ENCODE measurements at places on chromosomes 3 and 15.

GRCh38 chr3:129958755-129959154, 15.8 kb upstream of the TRH start:
- H3K4me1 ChIP-seq, result no peaks in the 10 kb centered on the region
- H3K4me3 ChIP-seq, result no peak overlapping the region
- DNase-seq, result no peak
- peaks cover 4% of the 10 kb centered on the region for H3K27me3 ChIP-seq

GRCh38 chr3:151912028-151912427, 38.6 kb downstream of the SUCNR1 start:
- no peak overlapping the region for H3K4me3 ChIP-seq
- no peak for DNase-seq
- no peaks in the 10 kb centered on the region for H3K36me3 ChIP-seq
- no peak overlapping the region for H3K27ac ChIP-seq
- no peaks in the 10 kb centered on the region for H3K27me3 ChIP-seq
- peaks cover 6% of the 10 kb centered on the region for H3K4me1 ChIP-seq

- no peaks in the 10 kb centered on the region for H3K27me3 ChIP-seq
- no peak overlapping the region for H3K4me3 ChIP-seq
- no peaks in the 10 kb centered on the region for H3K4me1 ChIP-seq
- no peaks in the 10 kb centered on the region for H3K36me3 ChIP-seq
- DNase-seq, result no peak
Observed at GRCh38 chr3:45906681-45907407, 20.5 kb downstream of the CCR9 start.

GRCh38 chr15:51830276-51830806, 888 bp downstream of the TMOD3 start:
- H3K36me3 ChIP-seq, result no peaks in the 10 kb centered on the region
- no peak for DNase-seq
- peak overlapping the region; percentile 95 for H3K4me3 ChIP-seq
- H3K27ac ChIP-seq, result peak overlapping the region; percentile 95

GRCh38 chr15:26864664-26865191, 2.1 kb upstream of the GABRA5 start:
- no peak overlapping the region for H3K27ac ChIP-seq
- DNase-seq, result no peak
- no peaks in the 10 kb centered on the region for H3K36me3 ChIP-seq
- no peak overlapping the region for H3K4me3 ChIP-seq

- DNase-seq, result no peak
- H3K27ac ChIP-seq, result no peak overlapping the region
- no peak overlapping the region for H3K4me3 ChIP-seq
- no peaks in the 10 kb centered on the region for H3K27me3 ChIP-seq
Observed at GRCh38 chr3:115187149-115187757, 40.2 kb upstream of the ZBTB20 start.

DNA sequence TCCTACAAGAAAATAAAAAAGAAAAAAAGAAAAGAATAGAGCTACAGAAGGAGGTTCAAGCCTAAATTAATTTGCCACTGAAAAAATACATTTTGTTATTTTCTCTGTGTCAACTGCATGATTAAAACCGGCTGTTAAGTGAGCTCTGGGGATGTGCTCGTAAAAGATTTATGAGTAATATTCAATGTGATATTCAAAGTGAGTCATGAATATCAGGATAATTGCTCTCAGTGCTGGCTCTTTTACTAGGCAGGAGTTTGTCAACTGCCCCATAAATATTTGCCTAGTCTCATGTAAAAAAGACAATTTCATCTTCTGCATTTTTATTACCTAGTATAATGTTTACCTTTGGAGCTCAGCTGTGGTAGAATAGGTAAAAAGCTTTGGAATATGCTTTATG, 78.9 kb downstream of the CDIN1 start:
- no peaks in the 10 kb centered on the region for H3K4me1 ChIP-seq
- H3K4me3 ChIP-seq, result no peak overlapping the region
- no peak overlapping the region for H3K27ac ChIP-seq
- no peaks in the 10 kb centered on the region for H3K36me3 ChIP-seq

DNA sequence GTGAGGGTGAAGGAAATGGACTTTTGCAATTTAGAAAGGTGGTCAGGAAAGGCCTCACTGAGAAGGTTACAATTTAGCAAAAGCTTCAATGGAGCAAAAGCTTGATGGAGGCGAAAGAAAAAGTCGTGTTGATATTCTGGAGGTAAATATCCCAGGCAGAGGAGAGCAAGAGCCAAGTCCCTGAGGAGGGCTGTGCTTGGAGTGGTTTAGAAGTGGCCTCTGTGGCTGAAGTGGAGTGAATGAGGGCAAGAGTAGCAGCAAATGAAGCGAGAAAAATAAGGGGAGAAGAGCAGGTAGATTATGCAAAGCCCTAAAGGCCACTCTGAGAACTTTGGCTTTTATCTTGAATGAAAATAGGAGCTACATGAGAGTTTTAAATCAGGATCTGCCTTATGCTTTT, 54.1 kb downstream of the GUCA1C start:
- H3K27me3 ChIP-seq, result no peaks in the 10 kb centered on the region
- no peak overlapping the region for H3K4me3 ChIP-seq
- H3K36me3 ChIP-seq, result no peaks in the 10 kb centered on the region
- H3K4me1 ChIP-seq, result no peaks in the 10 kb centered on the region

DNA sequence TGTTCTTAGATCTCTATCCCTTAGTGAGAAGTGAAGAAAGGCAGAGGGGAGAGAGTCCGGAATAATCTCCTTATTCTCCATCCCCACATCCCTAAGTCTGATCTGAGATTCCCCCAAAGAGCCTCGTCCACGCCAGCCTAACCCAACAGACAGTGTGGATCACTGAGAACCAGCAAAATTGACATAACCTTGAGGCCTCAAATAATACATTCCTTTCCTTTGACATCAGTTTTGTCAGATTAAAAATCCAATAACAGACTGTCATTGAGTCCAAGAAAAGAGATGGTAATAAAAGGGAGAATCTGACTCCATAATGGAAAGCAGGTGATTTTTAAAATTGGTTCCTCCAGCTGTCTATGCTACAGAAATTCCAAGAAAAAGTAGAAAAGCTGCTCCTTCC, 7.7 kb upstream of the SIAH2 start:
- H3K4me1 ChIP-seq, result no peaks in the 10 kb centered on the region
- DNase-seq, result no peak
- H3K36me3 ChIP-seq, result no peaks in the 10 kb centered on the region
- no peak overlapping the region for H3K4me3 ChIP-seq

GRCh38 chr15:69421498-69421897, 7.3 kb downstream of the KIF23 start:
- no peaks in the 10 kb centered on the region for H3K4me1 ChIP-seq
- no peak overlapping the region for H3K27ac ChIP-seq
- H3K4me3 ChIP-seq, result no peak overlapping the region
- H3K27me3 ChIP-seq, result no peaks in the 10 kb centered on the region
- no peaks in the 10 kb centered on the region for H3K36me3 ChIP-seq
- no peak for DNase-seq

- H3K27me3 ChIP-seq, result no peaks in the 10 kb centered on the region
- no peak for DNase-seq
- H3K27ac ChIP-seq, result no peak overlapping the region
- no peak overlapping the region for H3K4me3 ChIP-seq
- no peaks in the 10 kb centered on the region for H3K36me3 ChIP-seq
Observed at GRCh38 chr3:195113536-195114425, 157.2 kb downstream of the XXYLT1 start.

GRCh38 chr15:74405823-74406222, 27.9 kb downstream of the SEMA7A start:
- no peak overlapping the region for H3K4me3 ChIP-seq
- H3K27ac ChIP-seq, result no peak overlapping the region
- H3K4me1 ChIP-seq, result no peaks in the 10 kb centered on the region
- no peaks in the 10 kb centered on the region for H3K36me3 ChIP-seq
- DNase-seq, result no peak

DNA sequence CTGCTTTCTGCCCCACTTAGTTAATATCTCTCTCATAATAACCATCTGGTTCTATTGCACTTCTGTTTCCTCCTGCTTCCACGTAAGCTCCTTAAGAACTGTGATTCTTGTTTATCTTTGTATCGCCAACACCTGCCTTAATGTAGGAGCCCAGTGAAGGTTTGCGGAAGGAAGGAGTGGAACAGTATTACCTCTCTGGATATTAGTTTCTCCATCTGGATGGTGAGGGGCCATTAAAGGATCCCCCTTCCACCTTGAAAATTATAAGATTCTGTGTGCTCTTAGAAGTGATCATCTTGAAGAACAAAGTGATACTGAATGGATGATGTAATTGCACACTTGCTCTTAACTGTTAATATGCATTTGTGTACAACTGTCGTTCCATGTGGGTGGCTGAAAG, 2.2 kb downstream of the CHRNA5 start:
- no peaks in the 10 kb centered on the region for H3K36me3 ChIP-seq
- no peaks in the 10 kb centered on the region for H3K4me1 ChIP-seq
- H3K27me3 ChIP-seq, result no peaks in the 10 kb centered on the region
- no peak overlapping the region for H3K27ac ChIP-seq
- no peak overlapping the region for H3K4me3 ChIP-seq

- H3K27ac ChIP-seq, result no peak overlapping the region
- peaks cover 14% of the 10 kb centered on the region for H3K4me1 ChIP-seq
- H3K36me3 ChIP-seq, result no peaks in the 10 kb centered on the region
- DNase-seq, result no peak
- H3K27me3 ChIP-seq, result no peaks in the 10 kb centered on the region
Observed at GRCh38 chr3:132435911-132436425, 18.7 kb downstream of the DNAJC13 start.

DNA sequence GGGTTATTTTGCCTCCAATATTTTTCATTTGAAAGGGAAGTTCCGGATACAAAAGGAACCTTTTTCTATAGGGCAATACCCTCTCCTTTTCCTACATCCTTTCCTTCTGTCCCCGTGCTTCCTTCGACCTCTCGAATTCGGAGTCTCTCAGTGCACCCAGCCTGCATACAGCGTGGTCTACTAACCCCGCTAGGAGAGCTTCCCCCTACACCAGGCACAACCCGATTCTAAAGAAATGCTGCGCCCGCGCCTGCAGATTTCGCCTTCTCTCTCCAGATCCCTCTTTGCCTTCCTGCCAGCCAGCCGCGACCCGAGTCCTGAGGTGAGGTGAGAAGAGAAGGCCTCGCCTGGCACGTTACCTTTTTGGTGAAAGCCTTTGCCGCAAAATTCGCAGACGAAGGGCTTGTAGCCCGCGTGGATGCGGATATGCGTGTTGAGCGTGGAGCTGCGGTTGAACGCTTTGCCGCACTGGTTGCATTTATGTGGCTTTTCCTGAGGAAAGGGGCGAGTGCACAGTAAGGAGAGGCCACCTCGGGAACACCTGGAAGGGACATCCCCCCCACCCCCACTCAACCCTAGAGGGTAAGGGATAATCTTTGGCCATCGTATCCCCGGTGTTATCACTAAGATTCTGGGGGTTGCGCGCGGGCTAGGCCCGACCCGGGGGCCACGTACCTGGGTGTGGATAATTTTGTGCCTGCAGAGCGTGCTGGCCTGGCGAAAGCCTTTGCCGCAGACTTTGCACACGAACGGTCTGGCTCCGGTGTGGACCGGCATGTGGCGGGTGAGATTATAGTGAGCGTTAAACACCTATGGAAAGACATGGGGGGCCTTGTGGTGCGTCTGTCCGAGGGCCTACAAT, 2.3 kb downstream of the FEZF2 start:
- no peaks in the 10 kb centered on the region for H3K36me3 ChIP-seq
- peaks cover 98% of the 10 kb centered on the region for H3K27me3 ChIP-seq
- H3K27ac ChIP-seq, result no peak overlapping the region
- H3K4me1 ChIP-seq, result peaks cover 62% of the 10 kb centered on the region
- H3K4me3 ChIP-seq, result no peak overlapping the region

DNA sequence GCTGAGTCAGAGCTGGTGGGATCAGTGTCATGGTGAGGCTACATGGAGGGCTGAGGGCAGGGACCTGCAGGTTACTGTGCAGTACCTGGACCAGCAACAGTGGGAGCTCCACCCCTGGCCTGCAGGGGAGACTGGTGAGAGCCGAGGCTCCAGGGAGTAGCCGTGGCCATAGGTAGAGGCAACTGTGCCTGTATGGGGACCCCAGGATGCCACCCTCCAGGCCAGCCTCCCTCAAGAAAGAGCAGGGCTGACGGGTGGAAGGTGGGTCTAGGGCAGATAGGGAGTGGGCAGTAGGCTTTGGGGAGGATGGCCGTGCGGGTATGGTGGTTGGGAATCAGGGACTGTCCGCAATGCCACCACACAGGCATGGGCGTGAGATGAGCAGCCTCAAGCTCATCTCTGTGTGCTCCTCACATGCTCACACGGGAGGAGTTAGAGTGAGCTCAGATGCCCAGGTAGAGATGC, 35.5 kb downstream of the FBLN2 start:
- DNase-seq, result no peak
- H3K27me3 ChIP-seq, result no peaks in the 10 kb centered on the region
- no peaks in the 10 kb centered on the region for H3K36me3 ChIP-seq

DNA sequence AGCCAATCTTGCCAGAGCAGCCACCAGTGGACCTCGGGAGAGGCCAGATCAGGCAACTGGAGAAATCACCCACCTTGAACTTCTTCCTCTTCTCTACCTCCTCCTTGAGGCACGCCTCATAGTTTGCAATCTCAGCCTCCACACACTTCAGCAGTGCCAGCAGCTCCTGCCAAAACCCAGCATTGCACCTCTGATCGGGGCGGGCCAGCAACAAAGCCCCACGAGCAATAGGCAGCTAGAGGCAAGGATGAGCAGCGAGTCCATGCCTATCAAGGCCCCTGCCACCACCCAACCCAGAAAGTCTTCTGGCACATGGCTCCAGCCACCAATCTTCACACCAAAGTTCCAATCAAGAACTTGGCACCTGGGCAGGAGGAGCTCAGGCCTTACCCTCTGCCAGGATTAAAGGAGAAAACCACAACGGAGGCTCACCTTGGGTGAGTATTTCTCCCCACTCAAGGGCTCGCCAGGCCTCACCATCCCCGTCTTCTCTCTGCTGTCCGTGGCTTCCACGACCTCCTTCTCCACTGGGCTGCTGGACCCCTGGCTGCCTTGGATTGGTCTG, 42.1 kb downstream of the SEMA3G start:
- no peak overlapping the region for H3K4me3 ChIP-seq
- no peak for DNase-seq
- no peaks in the 10 kb centered on the region for H3K27me3 ChIP-seq
- H3K27ac ChIP-seq, result no peak overlapping the region
- H3K4me1 ChIP-seq, result no peaks in the 10 kb centered on the region

Measured in tibial artery (tissue), 4 donors.